ENCODE measurements at places on chromosomes 11 and 22.

- no peak for DNase-seq
Measured at GRCh38 chr11:134330611-134331353, 1.0 kb upstream of the GLB1L2 start.

- DNase-seq = no peak
Measured at GRCh38 chr11:15714641-15715399, 600.1 kb downstream of the INSC start.

GRCh38 chr11:65973439-65974110 is 12.0 kb downstream of the SART1 start:
- DNase-seq = no peak

DNA sequence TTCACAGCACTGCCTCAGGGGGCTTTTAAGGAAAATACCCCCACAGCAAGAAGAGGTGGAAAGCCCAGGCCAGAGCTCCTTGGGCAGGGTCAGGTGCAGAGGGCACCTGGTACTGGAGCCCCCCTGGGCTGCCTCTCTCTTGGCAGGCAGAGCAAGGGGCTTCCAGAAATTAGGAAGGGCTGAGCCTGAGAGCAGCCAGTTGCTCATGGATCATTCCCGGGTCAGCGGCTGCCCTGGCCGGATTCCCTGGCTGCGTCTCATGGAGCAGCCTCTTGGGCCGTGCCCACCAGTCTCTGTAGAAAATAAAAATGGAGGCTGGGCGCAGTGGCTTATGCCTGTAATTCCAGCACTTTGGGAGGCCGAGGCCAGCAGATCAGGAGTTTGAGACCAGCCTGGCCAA is 10.3 kb upstream of the OMP start:
- no peak for DNase-seq

DNA sequence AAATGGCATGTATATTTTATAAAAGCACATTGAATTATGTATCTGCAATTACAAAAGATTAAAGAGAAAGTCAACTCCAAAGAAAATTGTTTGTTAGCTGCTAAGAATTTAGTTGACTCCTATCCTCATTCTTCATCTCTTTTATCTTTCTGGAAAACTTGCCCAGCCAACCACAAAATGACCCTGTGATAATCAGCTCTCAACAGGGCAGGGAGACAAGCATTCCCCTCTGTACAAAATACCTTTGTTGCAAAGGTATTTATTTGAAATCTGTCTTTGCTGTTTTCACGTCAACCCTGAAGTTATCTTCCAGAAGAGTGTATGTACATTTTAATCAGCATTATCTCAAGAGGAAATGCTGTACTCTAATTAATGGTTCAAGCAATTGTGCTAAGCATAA is 191.1 kb upstream of the DDI1 start:
- DNase-seq = no peak

- no peak for DNase-seq
Measured at GRCh38 chr11:114287154-114287553, 9.0 kb upstream of the NNMT start.

Measured in NAMALWA (cell line).